Psoas muscle (tissue), 8 donors: ENCODE measurements at places on chromosomes 7 and 10. TPM values are rescaled to one million over a fixed set of nuclear protein-coding genes. Genes with fewer than 3 reads are reported as not detected.

The GCK gene
- not detected for total RNA-seq

The SLC13A4 gene
- not detected for total RNA-seq

The THNSL1 gene
- 8.7 TPM for total RNA-seq

The HOGA1 gene
- 0.66 TPM for total RNA-seq

The PAX4 gene
- total RNA-seq, result not detected

- no peaks in the 10 kb centered on the region for H3K36me3 ChIP-seq
- no peak overlapping the region for H3K4me3 ChIP-seq
- DNase-seq, result no peak
- no peak overlapping the region for H3K27ac ChIP-seq
- H3K4me1 ChIP-seq, result no peaks in the 10 kb centered on the region
These were observed 146.5 kb downstream of the RAB11FIP2 start for GRCh38 chr10:117900280-117900679.

- H3K27me3 ChIP-seq, result no peaks in the 10 kb centered on the region
- no peaks in the 10 kb centered on the region for H3K36me3 ChIP-seq
- peak within 1 kb of the TSS; percentile 55 for H3K4me3 ChIP-seq
These were observed at the start of gene CPXM2 for GRCh38 chr10:123891144-123892071. TSS of gene CPXM2 (minus strand) at chr10:123891807. CDS start at chr10:123891659, 148 bp downstream.

- no peak overlapping the region for H3K27ac ChIP-seq
- no peak overlapping the region for H3K4me3 ChIP-seq
- no peak for DNase-seq
- no peaks in the 10 kb centered on the region for H3K4me1 ChIP-seq
- no peaks in the 10 kb centered on the region for H3K27me3 ChIP-seq
- no peaks in the 10 kb centered on the region for H3K36me3 ChIP-seq
These were observed 214.7 kb upstream of the SLC26A5 start for GRCh38 chr7:103660455-103661371.

DNA sequence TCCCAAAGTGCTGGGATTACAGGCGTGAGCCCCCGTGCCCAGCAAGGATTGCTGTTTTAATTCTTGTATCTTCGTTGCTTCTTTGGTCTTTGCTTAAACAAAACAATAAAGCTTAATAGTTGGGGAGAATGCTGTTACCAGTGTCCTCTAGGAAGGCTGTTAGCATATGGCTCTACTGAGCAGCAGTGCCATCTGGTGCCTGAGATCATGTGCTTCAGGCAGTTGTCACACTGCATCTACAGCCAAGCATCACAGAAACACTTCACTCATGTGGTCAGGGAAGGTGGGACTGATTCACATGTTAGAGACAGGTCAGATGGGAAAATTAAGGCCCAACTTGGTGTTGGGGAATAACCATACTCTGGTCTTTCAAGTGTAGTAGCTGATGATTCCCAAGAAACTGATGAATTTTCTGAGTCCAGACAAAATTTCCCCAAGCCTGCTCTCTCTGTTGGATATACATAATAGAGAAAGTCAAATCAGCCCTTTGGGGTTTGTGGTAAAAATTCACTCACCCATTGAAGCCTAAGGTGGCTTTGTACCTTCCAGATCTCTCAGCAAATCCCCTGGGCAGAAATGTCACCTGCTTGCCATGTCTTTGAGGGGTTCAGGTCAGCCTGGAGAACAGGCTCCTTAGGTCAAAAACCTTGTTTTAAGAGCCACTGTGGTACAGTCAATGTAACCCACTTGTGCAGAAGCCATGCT lies 28.4 kb downstream of the UBE2D4 start:
- no peaks in the 10 kb centered on the region for H3K27me3 ChIP-seq
- DNase-seq, result no peak
- H3K27ac ChIP-seq, result no peak overlapping the region

DNA sequence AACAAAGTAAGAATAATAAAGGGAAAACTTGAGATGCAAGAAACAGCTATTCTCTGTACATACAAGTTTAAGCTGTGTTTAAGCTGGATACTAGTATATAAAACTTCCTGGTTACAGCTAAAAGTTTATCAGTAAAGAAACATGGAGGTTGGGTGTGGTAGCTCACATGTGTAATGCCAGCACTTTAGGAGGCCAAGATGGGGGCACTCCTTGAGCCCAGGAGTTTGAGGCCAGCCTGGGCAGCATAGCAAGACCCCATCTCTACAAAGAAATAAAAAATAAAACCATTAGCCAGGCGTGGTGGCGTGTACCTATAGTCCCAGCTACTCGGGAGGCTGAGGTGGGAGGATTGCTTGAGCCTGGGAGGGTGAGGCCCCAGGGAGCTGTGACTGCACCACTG lies 3.2 kb downstream of the RSU1 start:
- H3K36me3 ChIP-seq, result no peaks in the 10 kb centered on the region
- no peak for DNase-seq
- no peak overlapping the region for H3K4me3 ChIP-seq
- H3K4me1 ChIP-seq, result peaks cover 18% of the 10 kb centered on the region
- H3K27ac ChIP-seq, result no peak overlapping the region

DNA sequence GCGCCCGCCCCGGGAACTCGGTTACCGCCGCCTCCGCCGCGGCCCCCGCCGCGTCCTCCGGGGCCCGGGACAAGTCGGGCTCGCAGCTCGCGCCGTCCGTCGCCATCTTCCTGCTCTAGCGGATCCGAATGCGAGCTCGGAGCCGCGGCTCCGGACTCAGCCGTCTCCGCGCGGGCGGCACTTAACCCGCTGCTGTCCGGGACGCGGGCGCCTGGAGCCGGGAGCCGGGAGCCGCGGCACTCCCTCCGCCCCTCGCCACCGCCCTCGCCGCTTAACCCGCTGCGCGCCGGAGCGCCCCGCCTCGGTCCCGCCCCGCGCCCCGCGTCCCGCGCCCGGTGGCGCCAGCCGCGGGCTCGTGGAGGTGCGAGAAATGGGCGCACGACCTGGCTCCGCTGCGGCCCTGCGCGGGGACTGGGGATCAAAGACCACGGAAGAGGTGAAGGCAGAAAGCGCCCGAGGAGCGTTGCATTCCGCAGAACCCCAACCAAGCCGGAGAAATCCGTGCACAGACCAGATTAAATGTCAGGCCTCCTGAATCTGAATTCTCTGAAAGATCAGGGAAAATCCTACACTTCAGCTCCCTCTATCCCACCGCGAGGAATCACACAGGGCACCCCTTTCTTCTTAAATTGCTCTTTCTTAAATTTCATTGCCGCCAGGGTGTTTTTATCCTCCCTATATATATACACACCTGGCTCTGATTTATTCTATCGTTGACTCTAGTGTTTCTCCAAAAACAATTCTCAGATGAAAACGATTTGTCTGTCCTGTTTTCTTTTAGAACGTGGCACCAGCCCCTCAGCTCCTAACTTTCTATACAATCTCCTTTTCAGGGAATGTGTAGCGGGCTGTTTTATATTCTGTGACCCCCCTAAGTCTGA lies at the start of gene CTTNBP2:
Gene CTTNBP2, minus strand, starts transcription at position 132 of the 881 bp plus-strand sequence. Its CDS starts 26 bp downstream, at position 106.
- H3K36me3 ChIP-seq, result no peaks in the 10 kb centered on the region
- DNase-seq, result peak; percentile 72
- no peak within 1 kb of the TSS for H3K27ac ChIP-seq
- peak within 1 kb of the TSS; percentile 75 for H3K4me3 ChIP-seq

GRCh38 chr10:71597821-71598498 lies 121.6 kb downstream of the C10orf105 start:
- H3K27ac ChIP-seq, result peak overlapping the region; percentile 36
- H3K36me3 ChIP-seq, result no peaks in the 10 kb centered on the region
- DNase-seq, result peak; percentile 74

DNA sequence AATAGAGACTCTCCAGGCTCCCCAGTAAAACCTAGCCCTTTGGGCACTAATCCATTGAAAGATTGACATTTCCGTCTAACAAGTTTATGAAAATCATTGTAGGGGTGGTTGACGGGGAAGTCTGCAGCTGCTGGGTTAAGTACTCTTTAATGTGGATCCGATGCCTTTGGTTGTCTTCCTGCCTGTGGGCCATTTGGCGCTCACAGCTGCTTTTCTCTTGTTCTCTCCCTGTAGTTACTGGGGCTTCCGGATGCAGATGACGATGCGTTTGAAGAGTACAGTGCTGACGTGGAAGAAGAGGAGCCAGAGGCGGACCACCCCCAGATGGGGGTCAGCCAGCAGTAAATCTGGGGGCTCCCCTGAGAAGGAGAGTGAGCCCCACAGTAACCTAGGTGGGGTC lies 22.4 kb downstream of the MTURN start:
- H3K27ac ChIP-seq, result no peak overlapping the region
- H3K4me1 ChIP-seq, result no peaks in the 10 kb centered on the region
- no peak for DNase-seq
- H3K4me3 ChIP-seq, result no peak overlapping the region
- H3K36me3 ChIP-seq, result peaks cover 48% of the 10 kb centered on the region
- no peaks in the 10 kb centered on the region for H3K27me3 ChIP-seq

GRCh38 chr7:94394437-94395140 lies at the start of gene COL1A2:
TSS of gene COL1A2 (plus strand) at chr7:94394895. CDS start at chr7:94395032, 137 bp downstream.
- H3K27me3 ChIP-seq, result no peaks in the 10 kb centered on the region
- DNase-seq, result peak; percentile 82
- peak within 1 kb of the TSS; percentile 64 for H3K27ac ChIP-seq
- peak within 1 kb of the TSS; percentile 56 for H3K4me3 ChIP-seq
- H3K4me1 ChIP-seq, result no peaks in the 10 kb centered on the region

DNA sequence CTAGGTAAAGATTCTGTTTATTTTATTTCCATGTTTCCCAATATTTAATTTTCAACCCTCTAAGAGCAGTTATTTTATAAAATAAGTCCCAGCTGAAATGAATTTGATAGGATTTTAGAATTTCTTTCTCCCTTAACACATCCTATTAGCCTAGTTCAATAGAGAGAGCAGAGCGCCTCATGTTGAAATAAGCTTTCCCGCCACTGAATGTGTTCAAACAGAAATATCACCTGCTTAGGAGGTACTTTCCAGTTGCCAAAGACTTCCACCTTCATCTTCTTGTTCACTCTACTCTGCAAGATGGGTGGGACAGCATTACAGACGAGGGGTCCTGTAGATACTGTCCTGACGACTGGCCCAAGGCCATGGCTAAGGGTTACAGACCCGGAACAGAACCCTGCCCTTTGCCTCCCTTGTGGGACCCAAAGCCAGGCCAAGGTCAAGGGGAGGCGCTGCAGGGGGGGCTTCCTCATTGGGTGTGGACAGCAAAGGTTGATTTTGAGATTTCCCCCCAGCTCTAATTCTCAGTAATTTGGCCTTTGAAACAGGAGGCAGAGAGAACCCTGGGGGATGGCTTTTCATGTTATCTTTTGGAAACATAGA lies 62.0 kb downstream of the PARP12 start:
- H3K27ac ChIP-seq, result no peak overlapping the region
- no peaks in the 10 kb centered on the region for H3K36me3 ChIP-seq
- no peak overlapping the region for H3K4me3 ChIP-seq
- no peak for DNase-seq
- no peaks in the 10 kb centered on the region for H3K4me1 ChIP-seq
- no peaks in the 10 kb centered on the region for H3K27me3 ChIP-seq

DNA sequence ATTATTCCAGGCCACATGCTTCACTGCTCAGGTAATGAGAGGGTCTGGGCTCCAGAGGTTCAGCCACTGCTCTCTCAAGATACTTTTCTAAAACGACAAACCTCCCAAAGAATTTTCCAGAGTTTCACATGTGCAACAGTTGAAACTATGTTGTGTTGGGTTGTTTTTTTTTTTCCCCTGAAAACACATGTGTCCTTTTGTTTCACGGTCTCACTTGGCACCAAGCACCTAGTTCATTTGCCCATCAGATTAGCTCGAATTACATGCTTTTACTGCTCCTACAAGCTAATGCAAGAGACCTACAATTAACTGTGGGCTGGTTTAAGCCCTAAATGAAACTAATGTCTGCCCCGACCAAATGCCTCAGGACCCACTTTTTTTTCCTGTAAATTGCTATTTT lies 313.3 kb downstream of the FGFR2 start:
- no peaks in the 10 kb centered on the region for H3K27me3 ChIP-seq
- no peak for DNase-seq
- no peak overlapping the region for H3K27ac ChIP-seq
- H3K4me3 ChIP-seq, result no peak overlapping the region
- no peaks in the 10 kb centered on the region for H3K4me1 ChIP-seq

DNA sequence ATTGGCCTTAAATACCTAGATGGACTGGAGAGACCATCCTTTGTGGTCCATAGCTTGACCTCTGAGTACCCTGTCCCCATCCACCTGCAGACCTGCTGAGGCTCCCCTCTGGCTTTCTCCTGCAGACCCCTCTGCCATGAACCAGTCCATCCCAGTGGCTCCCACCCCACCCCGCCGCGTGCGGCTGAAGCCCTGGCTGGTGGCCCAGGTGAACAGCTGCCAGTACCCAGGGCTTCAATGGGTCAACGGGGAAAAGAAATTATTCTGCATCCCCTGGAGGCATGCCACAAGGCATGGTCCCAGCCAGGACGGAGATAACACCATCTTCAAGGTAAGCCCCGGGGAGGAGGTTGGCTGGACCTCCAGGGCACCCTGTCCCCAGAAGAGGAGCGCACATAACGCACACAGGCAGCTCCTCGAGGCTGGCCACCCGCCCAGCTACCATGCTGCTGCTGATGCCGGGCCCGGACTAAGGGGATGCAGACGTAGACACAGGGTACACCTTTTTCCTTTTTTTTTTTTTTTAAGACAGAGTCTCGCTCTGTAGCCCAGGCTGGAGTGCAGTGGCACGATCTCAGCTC lies 4.3 kb downstream of the IRF5 start:
- H3K27me3 ChIP-seq, result peaks cover 13% of the 10 kb centered on the region
- H3K4me3 ChIP-seq, result no peak overlapping the region
- no peak overlapping the region for H3K27ac ChIP-seq
- no peaks in the 10 kb centered on the region for H3K36me3 ChIP-seq
- DNase-seq, result no peak
- H3K4me1 ChIP-seq, result no peaks in the 10 kb centered on the region

DNA sequence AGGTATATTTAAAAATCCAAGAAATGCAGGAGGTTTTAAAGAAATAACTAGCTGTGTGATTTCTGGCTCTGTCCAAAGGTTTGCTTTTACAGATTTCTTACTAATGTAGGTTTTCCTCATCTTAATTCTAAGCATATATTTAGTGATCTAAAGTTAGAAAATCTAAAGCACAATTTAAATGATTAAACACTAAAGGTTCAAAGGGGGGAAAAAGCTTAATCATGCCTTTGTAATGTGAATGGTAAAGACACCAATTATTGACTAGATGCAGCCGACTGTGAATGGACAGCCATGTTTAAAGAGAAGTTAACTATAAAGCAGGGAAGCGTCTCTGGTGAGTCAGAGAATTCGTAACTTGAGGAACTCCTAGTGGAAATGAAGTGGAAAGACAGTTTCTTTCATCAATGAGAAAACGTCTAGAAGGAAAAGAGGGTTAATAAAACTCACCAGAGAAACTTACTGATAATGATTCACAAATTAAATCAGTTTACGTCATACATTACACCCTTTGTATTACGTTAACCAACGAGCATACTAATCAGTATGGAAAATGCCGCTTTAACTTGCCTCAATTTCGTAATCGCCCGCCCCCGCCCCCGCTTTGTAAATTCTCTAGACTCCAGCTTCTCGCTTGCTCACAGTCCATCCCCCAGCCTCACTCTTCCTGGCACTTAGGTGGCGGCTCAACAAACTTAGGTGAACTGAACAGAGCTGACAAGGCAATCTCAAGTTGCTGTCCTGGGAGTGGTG lies 1.1 kb upstream of the HBP1 start:
- H3K36me3 ChIP-seq, result no peaks in the 10 kb centered on the region
- peak overlapping the region; percentile 99 for H3K27ac ChIP-seq
- H3K4me3 ChIP-seq, result peak overlapping the region; percentile 82
- DNase-seq, result peak; percentile 59
- H3K27me3 ChIP-seq, result no peaks in the 10 kb centered on the region
- H3K4me1 ChIP-seq, result peaks cover 24% of the 10 kb centered on the region

- no peaks in the 10 kb centered on the region for H3K36me3 ChIP-seq
- H3K27ac ChIP-seq, result no peak overlapping the region
- no peak for DNase-seq
- H3K27me3 ChIP-seq, result no peaks in the 10 kb centered on the region
These were observed 88.5 kb upstream of the LRRTM3 start for GRCh38 chr10:66837335-66837734.

- H3K4me1 ChIP-seq, result no peaks in the 10 kb centered on the region
- no peaks in the 10 kb centered on the region for H3K36me3 ChIP-seq
These were observed 117.9 kb downstream of the FANK1 start for GRCh38 chr10:126014309-126014708.
